ENCODE measurements at places on chromosomes 3 and 15.

GRCh38 chr3:134406331-134407238 is 32.3 kb upstream of the AMOTL2 start:
- no peak for DNase-seq

GRCh38 chr3:27560484-27561056 is 76.4 kb upstream of the SLC4A7 start:
- DNase-seq, result no peak

GRCh38 chr15:79682285-79682684 is 214.5 kb downstream of the MTHFS start:
- DNase-seq, result no peak

DNA sequence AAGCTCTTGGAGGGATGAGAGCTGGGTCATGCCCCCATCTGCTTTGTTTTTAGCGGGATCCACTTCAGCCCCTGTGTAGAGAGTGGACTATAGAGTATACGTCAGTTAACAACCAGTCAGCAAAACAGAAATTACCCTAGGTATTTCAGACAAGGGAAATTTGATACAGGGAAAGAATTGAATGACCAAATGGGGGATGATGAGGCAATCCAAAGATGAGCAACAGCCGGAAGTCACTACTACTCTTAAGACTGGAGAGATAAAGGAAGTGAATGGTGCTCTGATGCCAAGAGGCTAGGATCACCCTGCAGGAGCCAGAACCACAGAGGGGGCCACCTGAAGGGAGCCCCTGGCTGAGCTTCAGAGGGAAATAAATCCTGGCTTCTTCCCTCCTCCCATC is 1.7 kb upstream of the GPR62 start:
- no peak for DNase-seq

GRCh38 chr3:71728632-71729342 is 3.6 kb upstream of the EIF4E3 start:
- DNase-seq, result no peak

DNA sequence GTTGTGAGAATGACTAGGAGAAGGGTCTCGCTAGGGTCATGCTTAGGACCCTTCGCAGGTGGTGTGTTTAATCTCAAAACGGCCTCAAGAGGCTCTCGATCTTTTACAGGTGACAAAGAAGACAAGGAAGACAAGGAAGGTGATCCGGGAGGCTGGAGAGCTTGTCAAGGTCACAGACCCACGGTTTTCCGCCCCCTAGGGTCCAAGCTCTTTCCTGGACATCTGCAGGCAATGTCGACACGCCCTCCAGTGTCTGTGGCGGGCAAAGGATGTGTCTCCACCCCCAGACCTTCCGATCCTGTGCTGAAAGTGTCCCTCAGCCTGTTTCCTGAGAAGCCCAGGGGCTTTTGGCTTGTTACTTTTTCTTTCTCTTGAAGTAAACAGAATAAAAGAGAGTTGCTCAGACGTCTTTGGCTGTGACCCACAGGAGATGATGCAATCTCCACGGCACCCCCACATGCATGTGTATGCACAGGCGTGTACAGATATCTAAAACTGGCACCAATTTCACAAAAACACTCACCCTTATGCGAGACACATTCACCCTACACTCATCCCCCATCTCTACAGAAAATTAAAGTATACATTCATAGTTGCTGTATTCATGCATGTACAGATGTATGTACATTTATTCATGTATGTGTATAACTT is 108.8 kb downstream of the KLF13 start:
- no peak for DNase-seq

- no peak for DNase-seq
Observed at GRCh38 chr3:80063535-80063934, 295.7 kb upstream of the ROBO1 start.

DNA sequence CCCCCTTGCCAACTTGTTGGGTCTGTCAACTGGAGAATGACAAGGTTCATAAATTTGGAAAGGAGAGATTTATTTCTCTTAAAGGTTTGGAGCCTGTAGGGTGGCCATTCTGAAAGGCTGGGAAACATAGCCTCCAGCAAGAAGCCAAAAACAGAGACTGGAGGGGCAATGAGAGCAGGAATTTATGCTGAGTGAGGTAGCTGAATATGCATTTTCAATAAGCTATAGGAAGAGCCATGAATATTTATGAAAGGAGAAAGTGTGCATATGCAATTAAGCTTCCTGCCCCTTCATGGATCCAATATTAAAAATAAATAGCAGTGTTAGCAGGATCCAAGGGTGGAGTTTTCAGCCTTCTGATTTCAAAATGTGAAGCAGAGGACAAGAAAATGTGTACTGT is 306.1 kb upstream of the LRRC3B start:
- DNase-seq, result no peak

DNA sequence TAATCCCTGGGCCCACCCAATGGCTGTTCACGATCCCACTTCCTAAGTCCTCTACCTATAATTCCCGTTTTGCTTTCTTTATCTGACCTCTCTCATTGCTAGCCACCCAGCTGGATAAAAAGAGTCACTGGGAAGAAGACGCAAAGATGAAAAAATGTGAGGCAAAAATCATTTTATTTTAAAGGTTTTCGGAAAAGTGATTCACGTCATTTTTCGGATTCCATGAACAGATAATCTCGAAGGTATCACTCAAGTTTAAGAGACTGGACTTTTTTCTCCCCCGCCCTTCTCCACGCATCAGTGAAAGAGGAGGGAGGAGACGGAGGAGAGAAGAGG is 266.6 kb downstream of the CGGBP1 start:
- no peak for DNase-seq

DNA sequence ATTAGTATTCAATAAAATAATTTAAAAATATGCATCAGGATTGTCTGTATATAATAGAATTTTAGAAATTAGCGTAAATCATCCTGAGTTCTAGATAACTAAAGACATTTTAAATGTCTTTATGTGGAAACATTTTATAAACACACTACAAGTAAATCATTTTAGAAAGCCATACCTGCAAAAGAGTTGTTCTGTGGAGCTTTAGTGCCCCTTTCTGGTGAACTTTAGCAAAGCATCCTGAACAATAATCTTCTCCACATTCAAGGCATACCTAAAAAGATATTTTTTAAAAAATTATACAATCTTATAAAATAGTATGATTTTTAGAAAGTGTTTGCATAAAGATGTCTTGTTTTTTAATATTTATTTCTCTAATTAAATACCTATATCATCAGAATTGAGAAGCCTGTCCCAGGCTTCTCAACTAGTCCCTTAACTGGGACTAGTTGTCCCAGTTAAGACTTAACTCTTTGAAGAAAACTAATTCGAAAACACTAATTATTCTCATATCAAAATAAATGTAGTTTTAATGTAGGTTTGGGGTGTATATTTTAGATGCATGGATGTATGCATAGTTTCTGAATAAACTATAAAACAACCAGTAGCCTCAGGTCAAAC is 29.7 kb downstream of the ZBBX start:
- DNase-seq, result no peak

DNA sequence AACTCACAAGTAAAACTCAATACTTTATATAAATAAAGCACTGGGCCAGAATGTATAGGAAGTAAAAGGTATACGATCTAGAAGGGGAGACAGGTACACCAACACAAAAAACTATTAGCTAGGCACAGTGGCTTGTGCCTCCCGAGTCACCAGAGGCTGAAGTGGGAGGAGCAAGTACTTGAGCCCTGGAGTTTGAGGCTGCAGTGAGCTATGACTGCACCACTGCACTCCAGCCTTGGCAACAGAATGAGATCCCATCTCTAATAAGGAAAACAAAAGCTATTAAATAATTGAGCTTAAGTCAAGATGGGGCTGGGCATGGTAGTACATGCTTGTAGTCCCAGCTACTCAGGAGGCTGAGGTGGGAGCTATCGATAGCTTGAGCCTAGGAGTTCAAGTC is 17.0 kb downstream of the PIK3CB start:
- DNase-seq, result no peak

GRCh38 chr3:186193534-186194450 is 84.9 kb upstream of the ETV5 start:
- no peak for DNase-seq

- no peak for DNase-seq
Observed at GRCh38 chr15:25582886-25583285, 144.1 kb upstream of the UBE3A start.

GRCh38 chr15:29062179-29062591 is 176.4 kb downstream of the APBA2 start:
- no peak for DNase-seq

DNA sequence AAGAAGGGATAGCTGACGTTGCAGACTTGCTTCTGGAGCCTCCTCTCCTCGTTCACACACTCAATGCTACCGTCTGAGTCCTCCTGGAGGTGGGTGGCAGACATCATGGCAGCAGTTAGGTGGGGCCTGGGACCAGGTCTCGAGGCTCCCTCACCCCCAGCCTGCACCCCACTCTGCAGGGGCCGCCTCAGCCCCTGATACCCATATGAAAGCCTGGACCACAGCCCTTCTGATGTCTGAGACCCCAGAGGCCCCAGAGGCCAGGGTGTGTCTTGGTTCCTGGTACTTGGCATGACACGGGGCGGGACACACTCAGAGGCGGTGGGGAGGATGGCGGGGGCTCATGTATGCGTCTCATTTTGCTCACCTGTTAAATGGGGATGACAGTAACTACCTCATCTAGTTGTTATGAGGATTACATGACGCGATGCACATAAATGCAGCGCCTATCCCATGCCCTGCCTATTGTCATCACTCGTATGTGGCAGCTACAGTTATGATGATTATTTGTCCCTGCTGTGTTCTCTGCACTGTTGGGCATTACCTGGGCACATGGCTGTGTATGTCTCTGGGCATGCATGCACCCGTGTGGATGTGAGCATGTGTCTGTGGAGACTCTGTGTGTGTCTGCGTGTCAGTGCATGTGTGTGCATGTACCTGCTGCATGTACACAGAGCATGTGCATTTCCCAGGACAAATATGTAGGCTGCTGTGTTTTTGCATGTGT is 39.9 kb downstream of the FEM1B start:
- DNase-seq, result no peak

- peak; percentile 48 for DNase-seq
Observed at GRCh38 chr3:108124337-108125152, 33.7 kb upstream of the CD47 start.

GRCh38 chr3:40645883-40646282 is 121.1 kb downstream of the ZNF621 start:
- DNase-seq, result no peak

DNA sequence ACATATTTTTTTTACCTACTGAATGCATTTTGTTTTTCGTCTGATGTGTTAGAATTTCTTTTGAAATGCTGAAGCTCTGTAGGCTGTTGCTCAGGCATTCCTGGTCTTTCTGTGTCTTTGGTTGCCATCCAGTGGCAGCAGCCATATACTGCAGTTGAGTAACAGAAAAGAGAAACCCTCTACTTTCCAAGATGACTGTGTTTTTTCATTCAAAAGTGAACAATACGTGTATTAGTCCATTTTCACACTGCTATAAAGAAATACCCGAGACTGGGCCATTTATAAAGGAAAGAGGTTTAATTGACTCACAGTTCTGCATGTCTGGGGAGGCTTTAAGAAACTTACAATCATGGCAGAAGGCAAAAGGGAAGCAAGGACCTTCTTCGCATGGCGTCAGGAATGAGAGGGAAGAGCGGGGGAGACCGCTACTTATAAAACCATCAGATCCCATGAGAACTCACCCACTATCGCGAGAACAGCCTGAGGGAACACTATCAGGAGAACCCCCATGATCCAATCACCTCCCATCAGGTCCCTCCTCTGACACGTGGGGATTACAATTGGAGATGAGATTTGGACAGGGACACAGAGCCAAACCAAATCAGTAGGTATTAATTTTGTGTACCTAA is 4.7 kb upstream of the GOLGA8B start:
- DNase-seq, result no peak

- no peak for DNase-seq
Observed at GRCh38 chr15:66285533-66286280, 7.7 kb upstream of the DIS3L start.

GRCh38 chr15:100951965-100952364 is 32.8 kb downstream of the LRRK1 start:
- no peak for DNase-seq

DNA sequence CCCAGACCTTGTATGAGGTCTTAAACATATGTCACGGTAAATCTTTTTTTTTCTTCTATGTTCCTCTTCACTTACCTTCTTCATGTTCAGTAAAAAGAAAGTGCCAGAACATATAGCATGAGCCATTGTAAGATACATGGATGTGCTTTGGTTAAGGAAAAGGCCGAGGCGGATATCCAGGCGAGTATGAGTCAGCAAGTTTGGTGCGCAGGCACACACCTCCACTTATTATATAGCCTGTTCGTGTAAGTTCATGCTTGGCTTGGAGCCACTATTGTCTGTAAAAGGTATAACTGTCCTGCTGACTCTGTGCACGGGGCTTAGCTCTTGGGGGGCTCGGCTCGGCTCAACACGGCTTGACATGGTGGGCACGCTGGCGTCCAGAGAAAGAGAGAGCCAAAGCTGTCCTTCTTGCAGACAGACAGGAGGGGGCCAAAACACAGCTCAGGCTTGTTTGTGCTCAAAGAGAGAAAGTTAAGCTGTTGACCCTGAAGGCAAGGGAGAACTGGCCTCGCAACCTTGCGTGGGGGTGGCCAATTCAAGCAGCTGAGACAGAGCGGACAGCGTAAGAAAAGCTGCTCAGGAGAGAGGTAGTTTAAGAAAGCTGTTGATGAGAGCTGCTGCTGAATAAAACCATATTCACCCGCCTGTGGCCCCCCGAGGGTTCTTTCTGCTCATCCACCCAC is 251.2 kb downstream of the SLC9A9 start:
- no peak for DNase-seq

GRCh38 chr3:31254483-31254882 is 278.2 kb upstream of the STT3B start:
- no peak for DNase-seq

GRCh38 chr15:74396146-74396438 is 28.6 kb upstream of the CYP11A1 start:
- no peak for DNase-seq

DNA sequence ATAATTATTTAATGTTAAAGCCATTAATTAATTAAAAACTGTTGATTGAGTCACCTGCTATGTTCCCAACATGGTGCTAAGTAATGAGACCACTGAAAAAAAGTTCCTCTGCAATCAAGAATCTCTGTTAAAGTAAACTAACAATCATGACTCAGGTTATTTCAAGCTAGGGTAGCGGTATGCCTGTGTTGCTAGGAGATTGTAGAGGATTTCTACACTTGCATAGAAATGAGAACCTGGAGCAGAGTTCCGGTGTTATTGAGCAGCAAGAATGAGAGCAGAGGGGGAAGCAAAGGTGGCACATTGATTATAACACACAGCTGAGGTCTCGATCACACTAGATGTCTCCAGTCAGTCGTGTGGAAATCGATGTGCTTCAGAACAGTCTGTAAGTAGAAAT is 41.4 kb downstream of the C3orf85 start:
- DNase-seq, result no peak

- no peak for DNase-seq
Observed at GRCh38 chr3:152395764-152396163, 127.0 kb downstream of the MBNL1 start.

- no peak for DNase-seq
Observed at GRCh38 chr3:188680189-188680588, 491.6 kb upstream of the TPRG1 start.
